ENCODE measurements at places on chromosomes 2 and 18.

GRCh38 chr2:53945538-53945937 lies 25.3 kb downstream of the PSME4 start:
- DNase-seq, result no peak

DNA sequence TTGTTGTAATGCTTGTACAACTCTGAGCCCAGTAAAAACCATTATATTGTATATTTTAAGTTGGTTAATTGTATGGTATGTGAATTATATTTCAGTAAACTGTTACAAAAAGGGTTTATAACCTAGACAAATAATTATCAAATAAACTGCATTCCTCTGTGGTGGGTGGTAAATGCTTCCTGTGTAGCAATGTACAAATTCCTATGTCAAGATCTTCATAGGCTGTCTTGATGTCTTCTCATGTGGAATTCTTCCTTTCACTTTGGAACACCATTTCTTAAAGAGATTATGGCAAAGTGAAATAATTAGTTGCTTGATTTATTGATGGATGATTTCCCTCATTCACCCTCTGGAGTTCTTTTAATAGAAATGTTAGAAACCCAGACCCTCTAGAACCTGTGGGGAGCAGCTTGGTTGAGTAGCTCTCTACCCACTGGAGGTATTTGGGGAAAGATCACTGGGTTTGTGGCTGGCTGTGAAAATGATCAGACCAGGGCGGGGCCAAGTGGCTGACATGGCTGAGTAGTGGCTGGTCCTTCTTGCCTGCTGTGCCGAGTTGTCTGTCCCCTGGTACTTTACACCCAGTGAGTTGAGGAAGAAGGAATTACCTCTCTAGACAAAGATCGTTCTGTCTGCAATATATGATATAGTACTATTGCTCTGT lies 22.4 kb upstream of the MGAT5 start:
- no peak for DNase-seq

DNA sequence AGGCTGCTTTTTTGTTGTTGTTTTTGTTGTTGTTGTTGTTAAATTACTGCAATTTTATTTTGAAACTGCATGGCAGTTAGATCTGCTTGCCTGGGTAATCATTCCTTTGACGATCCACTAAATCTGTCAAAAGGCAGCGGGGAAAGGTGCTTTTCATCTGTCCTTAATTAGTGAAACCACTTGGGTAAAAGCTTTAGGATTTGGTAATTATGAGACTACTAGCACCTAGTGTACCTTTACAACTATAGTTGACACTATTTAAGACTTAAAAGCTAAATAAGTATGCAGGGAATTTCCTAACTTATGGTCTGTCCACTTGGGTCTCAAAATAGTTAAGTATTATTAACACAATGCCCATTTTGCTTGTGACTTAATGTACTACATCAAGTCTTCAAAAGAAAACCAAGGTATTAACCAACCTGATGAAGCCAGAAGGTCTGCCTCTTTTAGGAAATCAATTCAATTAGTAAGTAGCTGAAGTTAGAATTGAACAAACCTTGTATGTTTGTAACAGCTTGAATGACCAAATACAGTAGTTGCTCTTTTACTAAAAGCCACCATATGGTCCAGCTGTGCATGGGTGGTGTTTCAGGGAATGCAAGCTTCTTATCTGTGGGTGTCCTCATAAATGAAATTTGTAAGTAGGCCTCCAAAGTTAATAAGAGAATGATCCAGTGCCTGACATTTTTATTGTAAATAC lies 44.8 kb downstream of the NAB1 start:
- no peak for DNase-seq

DNA sequence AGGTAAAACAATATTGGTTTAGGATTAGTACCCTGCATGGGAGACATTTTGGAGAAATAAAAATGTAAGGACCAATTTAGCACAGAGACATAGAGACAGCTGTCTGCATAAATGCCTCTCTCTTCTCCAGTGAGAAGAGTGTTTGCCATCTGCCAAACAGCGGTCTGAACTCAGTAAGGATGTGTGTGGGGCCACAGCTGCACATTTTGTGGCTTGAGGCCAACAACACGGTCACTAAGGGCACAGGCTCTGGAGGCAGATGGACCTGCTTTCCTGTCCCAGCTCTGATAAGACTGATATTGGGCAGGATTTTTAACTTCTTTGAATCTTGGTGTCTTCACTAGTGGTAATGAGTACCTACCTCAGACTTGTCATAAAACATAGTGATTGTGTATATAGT lies 10.2 kb downstream of the ZBTB14 start:
- DNase-seq, result no peak

DNA sequence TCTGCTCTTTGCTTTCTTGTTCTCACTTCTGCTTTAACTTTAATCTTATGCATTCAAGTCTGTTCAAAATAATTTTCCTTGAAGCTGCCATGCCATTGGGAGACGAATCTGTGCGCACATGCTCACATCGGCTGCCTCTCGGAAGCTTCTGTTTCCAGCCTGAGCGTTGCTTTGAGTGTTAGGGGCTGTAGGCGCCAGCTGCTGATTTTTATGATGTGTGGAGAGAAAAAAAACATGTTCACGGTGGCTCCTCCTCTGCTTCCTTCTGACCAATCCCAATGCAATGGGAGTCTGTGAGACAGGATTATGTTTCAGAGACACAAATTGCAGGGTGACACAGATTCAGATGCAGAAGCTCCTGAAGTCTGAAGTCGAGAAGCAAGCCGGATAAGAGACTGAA lies at the start of gene MC4R:
MC4R (minus strand) TSS at position 180 of the 400 bp plus-strand sequence. CDS start 426 bp downstream, outside the sequence.
- DNase-seq, result no peak

- no peak for DNase-seq
Measured at GRCh38 chr2:195961873-195962272, 106.8 kb downstream of the DNAH7 start.

GRCh38 chr2:237053066-237053465 lies 32.6 kb upstream of the COPS8 start:
- no peak for DNase-seq

DNA sequence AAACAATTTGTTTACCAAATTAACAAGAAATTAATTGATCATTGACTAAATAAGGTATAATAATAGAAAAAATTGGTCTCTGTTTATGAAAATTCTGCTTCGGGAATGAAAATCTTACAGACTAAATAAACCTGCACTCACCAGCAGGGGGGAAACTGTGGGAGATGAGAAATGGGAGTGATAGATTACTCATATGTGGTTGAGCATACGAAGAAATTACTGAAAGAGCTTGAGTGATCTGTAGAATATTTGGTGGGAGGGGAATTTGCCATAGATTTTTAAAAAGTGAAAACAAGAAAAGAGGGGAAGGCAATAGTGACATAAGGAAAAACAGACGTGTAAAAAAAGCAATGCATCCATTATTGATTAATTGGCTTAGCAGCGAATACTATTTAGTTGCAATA lies 2.2 kb downstream of the HMSD start:
- DNase-seq, result peak; percentile 17

- no peak for DNase-seq
Measured at GRCh38 chr2:126908721-126909177, 10.1 kb downstream of the TEX51 start.

GRCh38 chr2:38505779-38506178 lies 96.9 kb downstream of the HNRNPLL start:
- no peak for DNase-seq

DNA sequence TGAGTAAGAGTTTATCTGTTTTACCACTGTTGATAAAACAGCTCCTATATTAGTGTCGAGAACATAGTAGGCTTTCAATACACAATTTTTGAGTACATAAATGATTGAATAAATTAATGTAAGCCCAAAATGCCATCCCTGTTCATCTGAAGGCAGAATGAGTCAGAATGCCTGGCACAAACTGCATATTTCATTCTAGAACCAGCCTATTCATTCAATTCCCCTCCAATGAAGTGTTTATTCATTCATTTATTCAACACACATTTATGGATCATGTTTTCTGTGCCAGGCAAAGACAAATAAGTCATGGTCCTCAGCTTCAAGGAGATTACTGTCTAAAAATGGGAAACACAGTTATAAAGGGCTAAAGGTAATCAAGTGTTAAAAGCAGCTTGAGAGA lies 22.8 kb upstream of the LCLAT1 start:
- no peak for DNase-seq

- DNase-seq, result no peak
Measured at GRCh38 chr2:187847245-187848208, 293.3 kb upstream of the TFPI start.

- DNase-seq, result no peak
Measured at GRCh38 chr2:188664951-188665595, 309.1 kb upstream of the COL3A1 start.

DNA sequence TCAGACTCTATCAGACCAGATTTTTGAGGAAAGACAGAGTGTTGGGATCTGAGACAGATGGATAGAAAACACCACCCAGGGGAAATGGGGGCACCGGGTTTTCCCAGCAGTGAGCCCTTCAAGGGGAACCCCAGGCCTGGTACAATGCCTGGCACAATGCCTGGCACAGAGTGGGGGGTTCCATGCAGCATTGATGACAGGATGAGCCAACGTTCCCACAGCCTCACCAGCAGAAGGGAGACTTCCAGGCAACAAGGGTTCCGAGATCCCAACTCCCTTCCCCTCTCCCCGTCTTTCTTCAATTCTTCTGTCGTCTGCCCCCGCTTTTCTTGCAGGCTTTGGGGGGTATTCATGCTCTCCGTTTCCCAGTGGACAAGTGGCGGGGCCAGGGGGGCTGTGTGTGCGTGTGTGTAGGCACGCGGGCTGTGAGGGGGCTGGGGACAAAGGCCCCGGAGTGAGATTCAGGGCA lies 132.1 kb upstream of the HAAO start:
- no peak for DNase-seq

- no peak for DNase-seq
Measured at GRCh38 chr2:11371092-11371937, 26.9 kb upstream of the ROCK2 start.

- DNase-seq, result peak; percentile 1
Measured at GRCh38 chr2:160061944-160062291, 497 bp downstream of the PLA2R1 start.

DNA sequence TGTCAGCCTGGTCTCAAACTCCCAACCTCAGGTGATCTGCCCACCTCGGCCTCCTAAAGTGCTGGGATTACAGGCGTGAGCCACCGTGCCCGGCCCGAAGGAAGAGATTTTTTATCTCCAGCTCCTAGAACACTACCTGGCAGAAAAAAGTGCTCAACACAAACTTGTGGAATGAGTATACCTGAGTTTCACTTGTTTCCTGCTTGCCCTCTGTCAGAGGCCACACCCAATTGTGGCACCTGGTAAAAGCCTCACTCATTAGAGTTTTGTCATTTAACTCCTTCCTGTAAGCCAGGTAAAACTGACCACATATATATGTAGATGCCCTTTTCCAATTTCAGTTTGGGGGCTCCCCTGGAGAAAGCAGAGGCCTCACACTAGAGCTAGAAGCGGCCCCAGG lies 42.2 kb upstream of the RTN4 start:
- DNase-seq, result no peak

GRCh38 chr2:191804766-191805165 lies 42.1 kb downstream of the CAVIN2 start:
- no peak for DNase-seq

GRCh38 chr2:99659874-99660273 lies 170.1 kb upstream of the REV1 start:
- no peak for DNase-seq

GRCh38 chr2:170095380-170095779 lies 82.6 kb upstream of the MYO3B start:
- DNase-seq, result no peak

DNA sequence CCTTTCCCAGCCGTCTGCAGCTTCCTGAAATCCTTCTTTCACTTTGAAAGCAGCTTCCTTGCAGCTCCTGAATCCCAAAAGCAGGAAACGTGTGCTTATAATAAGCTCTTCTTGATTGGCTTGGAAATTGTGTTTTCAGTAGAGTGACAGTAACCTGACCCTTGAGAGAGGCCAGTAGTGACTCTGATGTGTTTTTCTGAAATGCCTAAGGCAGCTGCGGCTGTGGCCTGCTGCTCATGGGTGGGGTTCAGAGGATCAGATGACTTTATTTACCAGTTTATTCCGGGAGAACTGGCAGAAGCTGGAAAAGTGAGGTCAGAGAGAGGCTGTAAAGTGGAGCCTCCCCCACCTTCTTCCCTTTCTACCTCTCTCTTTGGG lies 31.9 kb upstream of the RPIA start:
- no peak for DNase-seq

- no peak for DNase-seq
Measured at GRCh38 chr18:43648002-43648401, 370.7 kb upstream of the SYT4 start.

DNA sequence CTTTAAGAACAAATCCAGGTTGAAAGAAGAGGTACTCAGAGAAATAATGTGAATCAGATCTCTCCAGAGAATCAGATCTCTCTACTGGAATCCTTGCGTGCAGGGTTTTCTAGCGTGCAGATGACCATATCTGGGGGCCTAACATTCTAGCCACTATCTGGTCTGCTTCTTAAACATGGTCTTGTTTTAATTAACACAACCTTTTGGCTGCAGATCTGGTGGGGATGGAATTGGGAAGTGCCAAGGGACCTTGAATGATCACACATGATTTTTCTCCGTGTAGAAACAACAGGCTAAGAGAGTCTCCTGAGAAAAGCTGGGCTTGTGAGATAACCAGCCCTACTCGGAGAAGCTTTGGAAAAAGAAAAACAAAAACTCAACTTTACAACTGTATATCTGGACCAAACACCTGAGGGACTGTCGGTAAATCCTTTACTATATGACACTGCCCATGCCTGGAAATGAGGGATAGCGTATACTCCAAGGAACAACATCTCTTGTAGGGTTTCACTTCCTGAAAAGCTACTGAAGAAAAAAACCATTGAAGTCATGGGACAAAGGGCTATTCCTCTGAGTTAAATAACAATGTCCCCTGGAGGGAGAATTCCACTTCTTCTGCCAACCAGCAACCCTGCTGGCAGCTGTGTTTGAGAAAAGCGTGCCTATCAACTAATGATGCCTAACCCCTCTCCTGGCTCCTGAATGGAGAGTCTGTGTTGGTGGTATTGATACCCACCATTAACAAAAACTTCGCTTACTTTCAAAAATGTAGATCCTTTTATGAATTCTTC lies 171.0 kb upstream of the REV1 start:
- no peak for DNase-seq

DNA sequence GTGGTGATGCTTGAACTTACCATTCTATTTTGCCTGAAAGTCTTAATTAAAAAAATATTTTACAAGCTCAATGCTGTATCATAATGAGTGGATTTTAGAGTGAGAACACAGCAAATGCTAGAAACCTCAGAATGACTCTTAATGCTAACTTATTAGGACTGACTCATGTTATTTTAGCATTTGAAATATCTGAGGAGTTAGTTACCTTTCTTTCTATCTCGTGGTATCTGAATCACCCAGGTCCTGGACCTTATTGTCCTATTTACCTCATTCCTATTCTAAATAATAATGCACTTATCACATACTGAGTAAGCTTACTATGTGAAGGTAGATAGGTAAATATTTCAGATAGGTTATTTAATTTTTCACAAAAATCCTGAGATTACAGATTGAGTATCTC lies 70.7 kb downstream of the SOS1 start:
- no peak for DNase-seq

GRCh38 chr2:126792186-126792585 lies 106.5 kb upstream of the TEX51 start:
- DNase-seq, result no peak

DNA sequence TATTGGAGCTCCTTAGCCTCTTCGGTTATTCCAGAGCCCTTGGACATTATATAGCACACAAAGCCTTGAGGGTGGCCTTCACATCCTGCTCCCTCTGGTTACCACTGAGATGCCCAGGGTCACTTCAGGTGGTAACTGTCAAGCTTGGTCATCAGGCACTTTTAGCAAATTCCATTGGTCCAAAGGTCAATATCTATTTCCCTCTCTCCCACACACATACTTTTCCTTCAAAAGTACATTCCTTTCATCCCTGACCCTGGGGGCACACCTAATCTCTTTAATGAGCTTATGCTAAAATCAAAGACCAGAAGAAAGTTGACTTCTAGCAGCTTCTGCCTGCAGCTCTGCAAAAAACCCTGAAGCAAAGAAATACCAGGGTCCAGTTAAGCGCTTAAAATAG lies 172.0 kb upstream of the NRP2 start:
- no peak for DNase-seq

All from stimulated activated CD4-positive, alpha-beta T cell treated with anti-CD3 and anti-CD28 coated beads, Interleukin-2, amount 100 ng/mL, for 24 hours (primary cell).